ENCODE measurements at places on chromosomes 13 and 19.

- no peak for DNase-seq
Observed at GRCh38 chr13:35876601-35877000, 254.6 kb downstream of the DCLK1 start.

DNA sequence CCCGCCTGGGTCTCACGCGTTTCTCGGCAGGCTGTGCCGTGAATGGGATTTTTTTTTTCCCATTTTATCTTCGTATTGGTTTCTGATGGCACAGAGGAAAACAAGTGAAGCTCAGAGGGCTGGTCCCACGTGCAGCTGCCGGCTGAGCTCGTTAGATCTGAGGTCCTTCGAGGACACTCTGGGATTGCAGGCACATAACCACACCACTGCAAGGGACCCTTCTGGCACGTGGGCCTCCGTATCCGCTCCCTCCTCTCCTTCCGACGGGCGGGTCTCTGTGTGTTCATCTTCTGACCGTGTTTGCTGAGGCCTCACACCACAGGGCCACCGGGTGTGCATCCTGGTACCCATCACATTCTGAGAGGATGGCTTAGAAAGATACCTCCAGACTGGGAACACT lies 16.6 kb downstream of the CFD start:
- no peak for DNase-seq

DNA sequence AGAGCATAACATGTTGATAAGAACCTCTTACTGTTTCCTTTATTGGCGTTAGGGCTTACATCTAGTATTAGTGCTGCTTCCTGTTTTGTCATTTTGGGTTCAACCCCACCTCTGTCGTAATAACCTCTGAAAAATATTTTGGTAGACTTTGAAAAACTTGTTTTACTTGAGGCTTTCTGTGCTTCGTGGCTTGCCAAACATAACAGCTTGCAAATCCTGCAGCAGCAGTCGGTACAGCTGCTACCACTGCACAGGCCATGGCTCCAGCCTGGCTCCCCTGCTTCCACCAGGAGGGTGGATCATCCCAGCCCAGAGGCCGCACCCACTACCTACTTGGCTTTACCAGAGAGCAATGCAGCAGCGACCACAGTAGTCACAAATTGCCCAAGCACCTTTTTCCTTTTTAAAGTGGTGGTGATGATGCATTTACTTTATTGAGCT lies 11.8 kb upstream of the CEACAM4 start:
- DNase-seq, result no peak

- DNase-seq, result no peak
Observed at GRCh38 chr19:31119951-31120690, 229.1 kb downstream of the TSHZ3 start.

GRCh38 chr13:23322353-23323336 lies 110.9 kb downstream of the SACS start:
- no peak for DNase-seq

- no peak for DNase-seq
Observed at GRCh38 chr19:53600217-53600616, 31.6 kb upstream of the DPRX start.

- no peak for DNase-seq
Observed at GRCh38 chr19:58117841-58118575, 20.0 kb upstream of the ZSCAN18 start.

GRCh38 chr13:44576351-44577235 lies 463 bp upstream of the TSC22D1 start:
- no peak for DNase-seq

DNA sequence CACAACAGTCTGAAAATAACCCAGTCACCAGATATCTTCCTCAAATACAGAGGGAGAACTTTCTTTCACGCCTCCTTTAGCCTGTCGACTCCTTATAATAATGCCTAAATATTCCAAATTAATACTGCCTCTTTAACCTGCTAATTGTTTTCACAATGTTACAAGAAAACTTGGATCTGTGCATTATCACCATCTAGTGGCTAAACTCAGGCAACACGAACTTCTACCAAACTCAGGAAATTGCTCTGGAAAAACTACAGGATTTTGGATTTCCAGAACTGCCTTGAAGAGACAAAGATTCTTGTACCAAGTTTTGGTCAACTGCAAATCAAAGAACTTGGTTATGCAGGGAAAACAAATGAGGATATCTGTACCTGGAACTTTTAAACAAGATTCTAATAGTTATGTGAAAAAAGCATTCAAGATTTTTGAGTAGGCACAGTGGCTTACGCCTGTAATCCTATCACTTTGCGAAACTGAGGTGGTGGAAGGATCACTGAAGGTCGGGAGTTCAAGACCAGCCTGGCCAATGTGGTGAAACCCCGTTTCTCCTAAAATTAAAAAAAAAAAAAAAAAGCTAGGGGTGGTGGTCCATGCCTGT lies 10.8 kb downstream of the CLN5 start:
- peak; percentile 32 for DNase-seq

DNA sequence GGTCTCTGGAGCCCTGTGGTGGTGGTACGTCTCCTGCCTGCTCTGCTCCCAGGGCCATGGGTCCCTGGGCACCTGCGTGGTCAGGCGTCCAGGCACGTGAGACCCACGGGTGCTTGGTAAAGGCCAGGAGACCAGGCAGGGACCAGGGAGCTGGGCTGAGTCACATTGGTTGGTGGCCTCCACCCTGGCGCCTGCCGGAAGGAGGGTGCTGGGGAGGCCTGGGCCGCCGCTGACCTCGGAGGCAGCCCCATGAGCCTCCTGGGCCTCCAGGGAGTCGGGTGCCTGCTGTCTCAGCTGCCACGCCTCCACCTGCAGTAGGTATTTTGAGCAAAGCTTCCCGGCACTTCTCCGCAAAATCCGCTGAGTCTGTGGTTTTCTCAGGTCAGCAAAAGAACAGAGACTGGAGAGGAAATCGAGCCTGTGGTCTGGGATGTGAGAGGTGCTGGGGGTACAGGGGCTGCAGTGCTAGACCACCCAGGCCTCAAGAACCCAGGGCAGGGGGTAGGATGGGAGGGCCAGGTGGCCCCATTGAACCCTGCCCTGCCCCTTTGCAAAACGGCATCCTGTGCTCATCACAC lies 3.6 kb upstream of the PLK5 start:
- no peak for DNase-seq

GRCh38 chr19:34306213-34306661 lies 51.9 kb downstream of the GARRE1 start:
- no peak for DNase-seq
